Brain (organoid and tissue), 16 donors: ENCODE measurements at places on chromosomes 11 and 22.

GRCh38 chr11:9575260-9576240 is 2.1 kb downstream of the WEE1 start:
- DNase-seq, result peak; percentile 58

- no peak for DNase-seq
Measured at GRCh38 chr11:126310992-126311310, 7.1 kb downstream of the DCPS start.

DNA sequence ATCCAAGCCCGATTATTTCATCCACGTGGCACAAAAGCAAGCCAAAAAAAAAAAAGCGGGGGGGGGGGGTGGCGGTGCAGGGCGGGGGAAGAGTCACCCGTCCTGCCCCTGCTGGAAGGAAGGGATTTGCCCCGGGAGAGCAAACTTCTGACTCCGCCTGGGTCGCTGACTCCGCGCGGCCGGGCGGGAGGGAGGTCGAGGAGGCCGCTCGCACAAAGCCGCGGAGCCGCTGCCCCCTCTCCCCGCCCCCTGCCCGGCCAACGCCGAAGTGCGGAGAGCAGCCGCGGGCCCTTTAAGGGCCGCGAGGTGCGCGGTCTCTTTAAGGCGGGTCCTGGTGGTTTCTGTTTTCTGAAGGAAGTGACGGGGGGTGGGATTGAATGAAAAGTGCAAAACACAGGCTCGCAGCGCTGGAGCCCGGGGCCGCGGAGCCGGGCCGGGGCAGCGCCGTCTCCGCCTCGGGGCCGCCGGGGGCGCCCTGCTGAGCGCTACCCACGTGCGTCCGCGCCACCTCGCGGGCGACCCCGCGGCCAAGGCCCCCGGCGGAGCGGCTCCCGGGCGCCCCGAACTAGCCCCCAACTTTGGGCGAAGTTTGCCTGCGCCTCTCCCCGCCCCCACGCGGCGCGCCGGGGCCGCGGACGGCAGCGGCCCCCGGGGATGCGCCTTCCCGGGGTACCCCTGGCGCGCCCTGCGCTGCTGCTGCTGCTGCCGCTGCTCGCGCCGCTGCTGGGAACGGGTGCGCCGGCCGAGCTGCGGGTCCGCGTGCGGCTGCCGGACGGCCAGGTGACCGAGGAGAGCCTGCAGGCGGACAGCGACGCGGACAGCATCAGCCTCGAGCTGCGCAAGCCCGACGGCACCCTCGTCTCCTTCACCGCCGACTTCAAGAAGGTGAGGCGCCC is at the start of gene OAF:
TSS of gene OAF (plus strand) at position 407 of the 896 bp plus-strand sequence. CDS start at position 655, 248 bp downstream.
- peak; percentile 77 for DNase-seq

GRCh38 chr11:89463266-89463780 is 27.9 kb downstream of the NOX4 start:
- no peak for DNase-seq

GRCh38 chr11:108069947-108070346 is 51.4 kb upstream of the ACAT1 start:
- DNase-seq, result no peak

DNA sequence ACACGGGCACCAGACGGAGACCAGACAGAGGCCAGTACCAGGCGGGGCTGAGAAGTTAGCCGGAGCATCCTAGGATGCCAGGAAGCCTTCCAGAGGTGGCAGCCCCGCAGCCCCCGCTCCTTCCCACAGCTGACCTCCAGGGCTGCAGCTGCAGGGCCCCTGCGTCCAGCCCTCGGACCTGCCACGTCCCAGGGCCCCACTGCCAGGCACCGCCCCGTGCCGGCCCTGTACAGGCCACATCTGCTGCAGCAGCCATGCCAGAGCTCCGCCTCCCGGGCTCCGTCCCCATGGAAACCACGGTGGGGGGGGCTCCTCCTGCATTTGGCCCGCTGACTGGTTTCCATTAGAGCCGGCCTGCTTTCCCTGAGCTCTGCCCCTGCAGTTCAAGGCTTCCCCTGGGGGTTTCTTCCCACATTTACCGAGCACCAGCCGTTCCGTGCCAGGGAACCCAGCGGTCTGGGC is 62.5 kb upstream of the PPARA start:
- DNase-seq, result peak; percentile 86

DNA sequence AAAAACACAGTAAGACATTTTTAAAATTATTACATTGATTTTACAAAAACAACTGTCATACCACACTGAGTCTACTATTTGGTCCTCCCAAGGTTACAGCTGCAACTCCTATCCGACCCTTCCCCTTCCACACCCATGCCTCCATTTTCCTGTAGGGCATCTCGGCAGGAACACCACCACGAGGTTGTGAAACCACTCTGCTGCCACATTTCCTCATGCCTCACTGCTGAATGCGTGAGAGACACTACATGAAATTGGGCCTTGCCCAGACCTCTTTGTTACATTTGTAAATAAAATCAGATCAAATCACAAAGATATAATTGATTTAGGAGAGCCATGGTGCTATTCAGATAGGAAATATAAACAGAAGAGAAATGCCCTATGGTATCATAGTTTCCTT is 2.0 kb downstream of the ARHGAP32 start:
- DNase-seq, result no peak

GRCh38 chr11:77089004-77089545 is 13.6 kb upstream of the OMP start:
- DNase-seq, result no peak

DNA sequence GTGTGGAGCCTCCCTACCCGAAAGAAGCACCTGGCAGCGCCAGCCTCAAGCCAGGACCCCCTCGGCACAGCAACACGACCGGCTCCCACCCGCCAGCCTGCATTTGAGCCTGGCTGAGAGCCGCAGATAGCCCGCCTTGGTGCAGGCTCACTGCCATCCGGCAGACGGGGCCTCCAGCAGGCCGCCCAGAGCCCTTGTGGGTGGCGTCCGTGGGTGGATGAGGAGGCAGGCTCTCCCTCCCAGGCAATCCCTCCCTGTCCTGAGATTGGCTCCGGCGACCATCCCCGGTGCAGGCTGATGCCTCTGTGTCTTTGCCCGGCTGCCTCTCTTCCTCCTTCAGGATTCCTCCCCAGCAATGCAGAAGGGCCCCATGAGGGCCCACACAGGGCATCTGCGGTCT is 1527.9 kb downstream of the BRD1 start:
- no peak for DNase-seq
